CD8-positive, alpha-beta memory T cell (primary cell): ENCODE measurements at places on chromosomes 6 and 20. TPM values are rescaled to one million over a fixed set of nuclear protein-coding genes. Genes with fewer than 3 reads are reported as not detected.

DNA sequence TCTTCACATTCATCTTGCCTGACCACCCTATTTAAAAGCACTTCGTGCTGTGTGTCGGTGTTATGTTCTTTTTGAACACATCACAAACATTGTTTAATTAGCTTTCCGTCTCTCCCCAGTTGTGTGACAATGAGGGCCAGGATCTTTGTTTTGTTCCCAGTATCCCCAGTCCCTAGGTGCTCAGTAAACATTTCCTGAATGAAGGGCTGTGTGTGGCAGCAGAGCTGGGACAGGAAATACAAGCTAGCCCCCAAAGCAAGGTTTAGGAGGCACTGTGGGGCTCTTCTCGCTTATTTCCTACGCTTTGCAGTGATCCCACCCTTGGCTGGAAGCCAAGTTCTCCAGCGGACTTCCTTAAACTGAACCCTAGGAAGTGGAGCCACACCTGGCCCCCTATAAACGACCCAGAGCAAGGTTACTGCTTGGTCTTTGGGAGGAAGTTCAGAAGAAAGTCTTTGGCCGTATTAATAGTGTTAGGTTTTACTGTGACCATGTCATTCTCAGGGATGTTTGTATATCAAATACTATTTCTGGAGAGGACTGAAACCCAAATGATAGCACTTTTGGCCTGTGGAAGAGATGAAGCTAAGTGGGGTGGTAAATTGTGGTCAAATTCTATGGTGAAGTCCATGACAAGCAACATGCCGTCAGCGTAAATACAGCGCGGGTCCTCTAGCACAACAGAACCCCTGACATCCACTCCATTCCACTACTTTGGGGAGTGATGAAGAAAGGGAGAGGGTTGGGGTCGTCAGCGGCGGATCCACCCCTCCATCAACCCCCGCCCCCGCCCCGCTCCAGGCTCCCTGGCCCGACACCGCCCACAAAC is 570 bp upstream of the FANCE start:
- DNase-seq = no peak
- no peaks in the 10 kb centered on the region for H3K36me3 ChIP-seq
- peaks cover 21% of the 10 kb centered on the region for H3K4me1 ChIP-seq
- peak overlapping the region; percentile 22 for H3K27ac ChIP-seq
- no peaks in the 10 kb centered on the region for H3K27me3 ChIP-seq

DNA sequence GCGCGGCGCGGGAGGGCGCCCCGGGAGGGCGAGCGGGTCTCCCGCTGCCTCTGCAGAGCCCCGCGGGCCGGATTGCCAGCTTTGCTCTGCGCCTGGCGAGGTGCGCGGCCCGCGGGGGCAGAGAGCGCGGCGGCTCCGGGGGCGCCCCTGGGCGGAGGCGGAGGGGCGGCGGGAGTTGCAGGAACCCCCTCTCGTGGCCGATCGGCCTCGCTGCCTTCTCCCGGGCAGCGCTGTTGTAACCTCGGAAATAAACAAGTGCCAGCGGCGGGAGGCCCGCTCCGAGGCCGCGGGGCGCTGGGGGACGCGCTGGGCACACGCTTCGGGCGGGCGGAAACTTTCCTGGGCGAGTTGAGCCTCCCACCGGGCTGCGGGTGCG is 1.2 kb downstream of the CDH4 start:
- no peak for DNase-seq
- no peaks in the 10 kb centered on the region for H3K36me3 ChIP-seq
- no peaks in the 10 kb centered on the region for H3K4me1 ChIP-seq
- no peak overlapping the region for H3K4me3 ChIP-seq

Gene DNMT3B
- 1.4 TPM for total RNA-seq

- H3K4me3 ChIP-seq = no peak overlapping the region
- H3K36me3 ChIP-seq = no peaks in the 10 kb centered on the region
- no peaks in the 10 kb centered on the region for H3K4me1 ChIP-seq
- no peak for DNase-seq
- no peaks in the 10 kb centered on the region for H3K27me3 ChIP-seq
Measured at GRCh38 chr6:38236631-38237030, 403.1 kb downstream of the BTBD9 start.

Gene SYNE1
- total RNA-seq = 48.4 TPM
